8988T (cell line): ENCODE measurements at places on chromosomes 6 and 20.
A peak's percentile ranks its signal among the peaks of the same experiment; 100 is the strongest.

GRCh38 chr20:46260480-46260879 is 47.8 kb downstream of the CDH22 start:
- no peak for DNase-seq

GRCh38 chr6:114216789-114217467 is 125.9 kb downstream of the HS3ST5 start:
- no peak for DNase-seq

GRCh38 chr6:103167345-103168071 is 1692.2 kb downstream of the HACE1 start:
- DNase-seq = no peak

DNA sequence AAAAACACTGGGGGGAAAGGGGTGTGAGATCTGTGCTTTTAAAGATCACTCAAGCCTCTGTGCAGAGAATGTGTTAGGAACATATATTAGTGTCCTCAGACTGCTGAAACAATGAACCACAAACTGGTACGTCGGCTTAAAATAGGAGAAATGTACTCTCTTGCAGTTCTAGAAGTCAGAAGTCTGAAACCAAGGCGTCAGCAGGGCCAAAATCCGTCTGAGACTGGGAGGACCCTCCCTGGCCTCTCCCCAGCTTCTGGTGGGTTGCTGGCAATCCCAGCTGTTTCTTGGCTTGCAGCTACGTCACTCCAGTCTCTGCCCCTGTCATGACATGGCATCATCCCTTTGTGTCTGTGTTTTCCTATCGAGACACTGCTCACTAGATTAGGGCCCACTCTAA is 3.9 kb downstream of the CDH26 start:
- DNase-seq = no peak

- DNase-seq = no peak
Measured at GRCh38 chr6:42522036-42522435, 41.8 kb upstream of the UBR2 start.

DNA sequence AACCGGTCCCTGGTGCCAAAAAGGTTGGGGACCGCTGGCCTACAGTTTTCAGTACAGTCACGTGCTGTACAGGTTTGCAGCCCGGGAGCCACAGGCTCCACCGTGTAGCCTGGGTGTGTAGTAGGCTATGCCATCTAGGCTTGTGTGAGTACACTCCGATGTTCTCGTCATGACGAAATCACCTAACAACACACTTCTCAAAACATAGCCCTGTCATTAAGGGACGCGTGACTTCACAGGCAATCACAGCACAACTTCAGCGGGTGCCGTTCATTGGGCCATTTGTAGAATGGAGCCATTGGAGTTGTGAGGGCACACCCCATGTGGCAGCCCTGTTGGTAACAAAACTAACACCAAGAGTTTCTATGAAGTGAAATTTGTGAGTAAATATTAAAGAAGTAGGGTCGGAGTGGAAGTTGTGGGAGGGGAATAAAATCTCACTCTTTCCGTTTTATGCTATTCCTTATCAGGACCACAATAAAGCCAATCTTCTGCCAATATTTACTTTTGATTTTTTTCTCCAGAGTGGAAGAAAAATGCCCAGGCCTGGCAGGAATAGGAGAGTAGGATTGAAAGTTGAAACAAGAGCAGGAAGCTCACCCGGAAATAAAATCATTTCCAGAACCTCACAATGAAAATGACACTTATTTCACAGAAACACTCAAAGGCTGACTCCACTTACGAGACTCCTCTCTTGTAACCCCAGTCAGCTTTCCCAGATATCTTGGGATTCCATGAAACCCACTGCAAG is 63.7 kb upstream of the PTPN1 start:
- no peak for DNase-seq

GRCh38 chr6:74971633-74972032 is 234.2 kb downstream of the COL12A1 start:
- no peak for DNase-seq

DNA sequence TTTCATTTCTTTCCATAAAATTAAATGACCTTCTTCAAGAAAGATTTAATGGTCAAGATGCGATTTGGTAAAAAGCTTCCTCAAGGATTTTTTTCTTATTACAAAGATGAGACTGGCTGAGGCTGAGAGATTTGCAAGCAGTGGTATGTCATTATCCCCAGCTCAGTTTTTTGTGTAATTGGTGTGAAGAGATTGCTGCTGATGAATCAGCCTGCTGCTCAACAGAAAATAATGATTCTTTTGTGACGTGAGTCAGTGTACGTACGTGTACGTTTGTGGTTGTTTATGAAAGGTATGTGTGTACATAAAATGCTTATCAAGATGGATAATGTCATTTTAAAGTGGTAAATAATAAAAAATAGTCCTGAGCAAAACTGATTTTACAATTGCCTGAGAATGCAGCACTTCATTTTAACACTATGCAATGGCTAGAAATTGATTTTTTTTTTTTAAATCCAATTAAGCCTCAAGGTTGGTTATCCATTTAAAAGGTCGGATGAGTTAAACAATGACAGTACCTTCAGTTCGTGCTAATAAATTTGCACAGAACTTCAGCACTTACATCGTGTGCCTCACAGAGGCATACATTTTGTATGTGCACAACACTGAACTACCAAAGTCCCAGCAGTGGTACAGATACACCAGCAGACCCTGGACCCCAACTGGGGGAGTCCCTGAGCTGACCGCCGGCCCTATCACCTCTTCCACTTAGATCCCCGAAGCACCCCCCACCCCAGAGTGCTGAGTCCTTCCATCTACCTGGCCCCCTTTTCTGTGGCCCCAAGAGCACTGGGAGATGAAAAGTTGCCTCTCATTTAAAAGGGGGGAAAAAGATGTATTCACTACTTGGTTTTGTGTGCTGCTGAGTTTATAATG is 9.7 kb upstream of the NPEPL1 start:
- no peak for DNase-seq

GRCh38 chr20:36571564-36572504 is 1.6 kb upstream of the TGIF2 start:
- no peak for DNase-seq

GRCh38 chr6:52610745-52611355 is 34.0 kb upstream of the TRAM2 start:
- no peak for DNase-seq

- no peak for DNase-seq
Measured at GRCh38 chr6:140225701-140226436, 851.4 kb upstream of the CITED2 start.

- DNase-seq = peak; percentile 97
Measured at GRCh38 chr6:31769684-31770371, 7.3 kb downstream of the VWA7 start.

GRCh38 chr6:33966536-33966935 is 162.7 kb upstream of the MLN start:
- no peak for DNase-seq

DNA sequence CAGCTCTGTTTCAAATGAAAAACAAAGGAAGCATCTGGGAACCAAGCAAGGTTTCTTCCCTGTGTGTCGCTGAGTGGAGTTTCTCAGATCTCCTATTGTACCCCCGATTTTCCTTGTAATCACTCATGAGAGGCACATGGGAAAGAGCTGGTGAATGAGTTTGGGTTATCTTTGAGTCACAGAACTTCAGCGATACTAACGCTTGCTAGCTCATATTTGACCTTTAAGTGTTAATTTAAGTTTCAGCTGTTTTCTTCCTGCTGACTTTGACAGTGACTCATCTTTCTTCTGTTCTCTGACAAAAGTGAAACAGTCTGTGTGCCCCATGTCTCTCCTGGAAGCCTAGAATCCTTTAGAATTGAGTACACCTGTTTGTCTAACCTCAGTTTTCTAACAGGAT is 261.1 kb upstream of the RGS17 start:
- DNase-seq = no peak

- no peak for DNase-seq
Measured at GRCh38 chr6:135072753-135073152, 18.1 kb upstream of the HBS1L start.

DNA sequence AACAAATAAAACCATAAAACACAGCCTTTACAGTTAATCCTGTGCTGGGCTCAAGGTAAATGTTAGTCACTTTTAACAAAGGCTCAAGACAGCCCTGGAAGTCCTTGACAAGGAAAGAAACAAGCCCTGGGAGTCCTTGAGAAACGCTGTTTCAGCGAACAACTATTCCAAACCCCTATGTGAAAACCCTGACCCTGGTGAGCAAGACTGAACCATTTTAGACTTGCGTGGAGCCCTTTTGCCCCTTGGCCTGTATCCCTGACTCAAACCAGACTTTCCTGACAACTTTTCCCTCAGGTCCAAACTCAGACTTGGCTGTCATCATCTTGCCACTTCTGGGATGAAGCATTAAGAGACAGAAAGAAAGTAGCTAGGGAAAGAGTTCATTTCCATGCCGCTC is 180.4 kb downstream of the AIG1 start:
- DNase-seq = no peak

DNA sequence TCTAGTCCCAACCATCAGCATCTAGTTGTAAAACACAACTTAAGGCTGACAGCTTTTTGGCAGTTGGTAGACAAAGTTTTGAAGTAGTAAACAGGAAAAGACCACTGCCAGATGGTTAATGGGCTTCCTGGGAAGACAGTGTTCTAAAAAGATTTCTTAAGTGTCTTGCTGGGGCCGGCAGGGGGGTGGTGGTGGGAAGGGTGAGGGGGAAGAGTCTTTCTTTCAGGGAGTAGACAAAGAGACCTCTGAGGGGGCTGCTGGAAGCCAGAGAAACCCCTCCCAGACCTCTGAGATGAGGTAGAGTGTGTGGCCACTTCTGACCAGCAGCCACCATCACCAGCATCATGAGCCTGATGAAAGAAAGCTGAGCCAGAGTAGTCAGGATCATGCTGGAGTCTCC is 784.9 kb downstream of the TENT5A start:
- no peak for DNase-seq

DNA sequence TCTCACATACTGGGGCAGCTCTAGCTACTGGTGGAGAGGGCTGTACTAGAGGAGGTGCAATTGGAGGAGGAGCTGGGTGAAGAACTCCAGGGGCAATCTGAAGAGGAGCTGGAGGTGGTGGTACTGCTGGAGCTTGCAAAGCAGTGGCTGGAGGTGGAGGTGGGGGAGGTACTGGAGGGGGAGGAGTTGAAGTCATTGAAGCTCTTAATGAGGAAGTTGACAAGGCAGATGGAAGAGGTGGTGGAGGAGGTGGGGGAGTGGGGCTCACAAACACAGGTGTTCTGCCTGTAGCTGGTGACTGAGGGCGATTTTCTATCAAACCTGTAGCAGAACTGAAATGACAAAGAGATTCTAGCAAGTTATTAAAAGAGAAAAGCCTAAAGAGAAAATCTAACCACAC is 77.6 kb downstream of the WASF1 start:
- no peak for DNase-seq

DNA sequence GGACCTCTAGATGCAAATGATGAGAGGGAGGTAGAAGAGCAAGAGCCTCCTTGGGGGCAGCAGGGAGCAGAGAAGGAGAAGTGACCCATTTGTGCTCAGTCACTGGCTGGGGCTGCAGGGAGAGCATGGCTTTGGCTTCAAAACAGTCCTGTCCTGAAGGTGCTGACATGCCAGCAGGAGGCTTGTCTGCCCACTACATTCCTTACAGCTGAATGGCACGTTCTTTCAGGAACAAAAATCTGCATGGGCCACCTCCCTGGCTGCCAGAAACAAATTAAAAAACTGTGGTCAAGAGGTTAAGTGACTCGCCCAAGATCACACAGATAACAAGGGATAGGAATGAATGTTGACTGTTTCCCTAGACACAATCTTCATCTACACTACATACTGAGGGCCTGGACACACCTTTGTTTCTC is 188.8 kb downstream of the HIVEP2 start:
- no peak for DNase-seq

DNA sequence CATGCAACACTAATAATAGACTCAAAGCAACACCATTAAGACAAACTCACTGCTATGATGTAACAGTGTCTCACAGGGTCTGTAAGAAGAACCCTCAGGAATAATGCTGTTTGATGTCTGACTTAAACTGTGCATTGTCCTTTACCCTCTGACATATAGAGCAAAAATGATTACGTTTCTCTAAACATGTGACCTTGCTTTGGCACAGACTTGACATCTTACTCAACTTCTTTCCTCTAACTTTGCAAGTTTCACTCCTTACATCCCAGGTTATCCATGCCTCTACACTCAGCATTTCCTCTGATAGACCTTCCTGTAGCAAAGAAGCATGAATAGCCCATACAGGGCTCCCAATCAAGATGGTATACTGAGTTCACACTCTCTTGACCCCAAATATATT is 252.7 kb downstream of the UST start:
- DNase-seq = no peak
